ENCODE measurements at places on chromosomes 5 and 9.

GRCh38 chr5:169044962-169045361 is 256.0 kb downstream of the SLIT3 start:
- DNase-seq: no peak

GRCh38 chr9:87663556-87663955 is 62.4 kb upstream of the CTSL start:
- DNase-seq: no peak

GRCh38 chr9:70519912-70520724 is 105.7 kb upstream of the KLF9 start:
- no peak for DNase-seq

DNA sequence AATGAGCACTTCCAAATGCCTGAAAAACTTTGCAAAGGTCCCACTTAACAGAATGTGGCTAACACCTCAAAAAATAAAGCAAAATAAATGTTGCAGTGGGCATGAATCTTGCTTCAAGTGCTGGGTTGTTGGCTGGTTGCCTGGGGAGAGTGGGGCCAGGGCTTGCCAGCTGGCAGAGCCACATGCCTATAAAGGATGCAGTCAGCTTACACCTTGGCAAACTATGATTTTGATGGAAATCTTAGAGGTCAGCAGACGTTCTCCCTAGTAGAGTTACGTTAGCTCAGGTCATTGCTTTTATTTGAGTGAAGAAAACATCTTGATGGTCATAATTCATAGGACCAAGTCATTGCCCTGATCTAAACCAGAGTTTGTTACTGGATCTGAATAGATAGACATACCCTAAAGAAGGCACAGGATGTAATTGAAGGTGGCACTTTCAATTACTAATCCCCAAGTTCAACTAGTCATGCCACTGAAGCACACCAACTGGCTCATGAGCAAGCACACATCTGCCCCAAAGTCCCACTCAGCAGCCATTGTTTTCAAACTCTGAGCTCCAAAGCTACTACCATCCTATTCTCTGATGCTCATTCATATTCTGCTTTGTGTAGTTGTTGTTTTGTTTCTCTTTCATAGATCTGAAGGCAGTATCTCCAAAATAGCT is 51.2 kb upstream of the ZSWIM6 start:
- no peak for DNase-seq

- no peak for DNase-seq
Measured at GRCh38 chr5:123997462-123998215, 485.7 kb downstream of the CSNK1G3 start.

DNA sequence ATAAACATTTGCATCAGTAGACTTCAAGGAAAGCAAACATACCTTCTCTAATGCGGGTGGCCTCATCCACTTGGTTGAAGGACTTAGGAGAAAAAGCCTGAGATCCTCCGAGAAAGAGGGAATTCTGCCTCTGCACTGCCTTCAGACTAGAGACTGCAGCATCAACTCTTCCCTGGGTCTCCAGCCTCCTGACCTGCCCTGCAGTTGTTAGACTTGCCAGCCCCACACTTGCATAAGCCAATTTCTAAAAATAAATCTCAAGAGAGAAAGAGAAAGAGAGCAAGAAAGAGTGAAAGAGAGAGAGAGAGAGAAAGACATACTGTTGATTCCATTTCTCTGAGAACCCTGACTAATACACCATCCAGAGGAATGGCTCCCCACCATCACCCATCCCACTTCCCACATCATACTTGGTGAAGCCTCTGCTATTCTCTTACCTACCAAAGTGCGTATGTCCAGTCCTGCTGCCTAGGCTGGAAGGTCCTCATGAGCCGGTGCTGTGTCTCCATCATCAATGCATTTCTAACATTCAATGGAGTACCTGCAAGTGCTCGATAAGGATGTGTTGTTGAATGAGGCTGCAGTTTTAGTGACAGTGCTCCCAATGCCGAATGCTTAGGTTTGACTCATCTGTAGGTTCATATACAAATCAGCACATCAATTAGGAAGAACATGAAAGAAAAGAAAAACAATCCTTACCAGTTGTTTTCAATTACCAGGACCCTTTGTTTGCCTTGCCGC is 35.1 kb downstream of the ZNF622 start:
- no peak for DNase-seq

- no peak for DNase-seq
Measured at GRCh38 chr5:1060535-1060981, 51.3 kb downstream of the SLC12A7 start.

- DNase-seq: no peak
Measured at GRCh38 chr5:103356350-103357091, 98.0 kb downstream of the MACIR start.

DNA sequence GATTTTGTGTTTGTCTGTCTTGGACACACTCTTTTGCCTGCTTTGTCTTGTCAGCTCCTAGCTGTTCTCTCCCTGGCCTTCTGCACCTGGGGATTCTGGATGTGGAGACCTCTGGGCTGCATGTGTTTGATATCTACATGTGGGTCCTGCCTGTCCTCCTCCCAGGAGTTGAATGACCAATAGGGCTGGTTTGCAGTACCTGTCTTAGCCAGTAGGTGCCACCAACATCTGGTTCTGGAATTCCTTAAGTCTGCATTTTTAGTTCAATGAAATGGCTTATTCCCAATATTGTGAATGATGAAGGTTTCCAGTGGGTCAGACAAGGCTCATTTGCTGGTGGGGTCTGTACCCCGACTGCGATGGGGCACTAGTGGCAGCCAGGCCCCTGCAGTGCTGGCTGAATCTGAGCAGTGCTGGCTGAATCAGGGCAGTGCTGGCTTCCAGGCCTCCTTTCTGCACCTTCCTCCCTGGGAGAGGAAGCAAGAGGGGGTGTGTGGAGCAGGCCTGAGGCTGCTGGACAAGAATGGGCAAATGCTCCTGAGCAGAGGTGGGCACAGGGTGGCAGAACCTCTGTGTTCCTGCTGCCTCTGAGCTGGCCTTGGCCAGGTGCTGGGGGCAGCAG is 73.3 kb downstream of the RXRA start:
- no peak for DNase-seq

GRCh38 chr9:111066468-111066867 is 28.2 kb upstream of the LPAR1 start:
- DNase-seq: no peak

DNA sequence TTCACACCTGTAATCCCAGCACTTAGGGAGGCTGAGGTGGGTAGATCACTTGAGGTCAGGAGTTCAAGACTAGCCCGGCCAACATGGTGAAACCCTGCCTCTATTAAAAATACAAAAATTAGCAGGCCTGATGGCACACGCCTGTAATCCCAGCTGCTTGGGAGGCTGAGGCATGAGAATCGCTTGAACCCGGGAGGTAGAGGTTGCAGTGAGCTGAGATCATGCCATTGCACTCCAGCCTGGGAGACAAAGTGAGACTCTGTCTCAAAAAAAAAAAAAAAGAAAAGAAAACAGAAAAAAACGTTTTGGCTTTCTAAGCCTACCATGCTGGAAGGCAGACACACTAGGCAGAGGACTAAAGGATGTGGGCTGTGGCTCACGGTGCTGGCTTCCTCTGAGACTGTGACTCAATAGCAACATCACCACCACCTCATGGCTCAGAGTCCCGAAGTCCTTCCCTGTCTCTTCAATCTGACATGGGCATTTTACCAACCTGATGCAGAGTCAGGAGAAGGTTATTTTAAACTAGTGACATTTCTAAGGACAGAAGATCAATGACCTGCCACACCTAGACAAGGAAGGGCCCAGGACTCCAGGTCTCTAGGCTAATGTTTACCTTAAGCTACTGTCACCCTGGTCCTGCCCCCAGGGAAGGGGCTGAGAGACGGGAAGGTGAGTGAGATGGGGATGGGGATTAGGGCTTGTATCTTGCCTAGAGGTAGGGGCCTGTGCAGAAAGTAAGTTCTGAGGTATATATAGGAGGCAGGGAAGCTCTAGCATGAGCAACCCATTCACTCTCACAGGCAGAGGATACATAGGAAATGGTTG is 3.7 kb downstream of the ECSCR start:
- no peak for DNase-seq

GRCh38 chr9:98906273-98907040 is 37.2 kb upstream of the COL15A1 start:
- no peak for DNase-seq

DNA sequence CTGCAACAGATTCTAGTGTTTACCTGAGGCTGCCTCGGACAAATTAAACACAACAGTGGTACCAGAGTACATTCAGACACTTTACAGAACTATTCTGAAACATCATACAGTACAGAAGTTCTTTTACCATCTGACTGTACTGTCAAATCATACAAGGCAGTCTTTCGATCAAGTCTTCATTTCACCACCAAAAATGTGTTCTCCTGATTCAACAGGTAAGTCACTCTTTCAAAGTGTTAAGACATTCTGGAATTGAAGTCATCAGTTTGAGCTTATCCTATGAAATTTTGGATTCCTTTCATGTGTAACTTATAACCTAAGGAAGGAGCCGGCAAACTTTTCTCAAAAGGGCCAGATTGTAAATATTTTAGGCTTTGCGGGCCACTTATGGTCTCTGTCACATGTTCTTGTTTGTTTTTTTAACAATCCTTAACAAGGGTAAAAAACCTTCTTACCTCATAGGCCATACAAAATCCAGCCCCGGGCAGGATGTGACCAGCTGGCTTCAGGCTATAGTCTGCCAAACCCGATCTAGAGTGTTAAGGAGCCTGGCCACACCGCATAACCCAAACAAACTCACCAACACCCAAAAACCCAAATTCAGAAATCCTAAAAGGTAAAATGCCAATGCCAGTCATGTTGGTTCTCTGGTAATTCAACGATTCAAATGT is 151.6 kb downstream of the DENND1A start:
- DNase-seq: no peak

DNA sequence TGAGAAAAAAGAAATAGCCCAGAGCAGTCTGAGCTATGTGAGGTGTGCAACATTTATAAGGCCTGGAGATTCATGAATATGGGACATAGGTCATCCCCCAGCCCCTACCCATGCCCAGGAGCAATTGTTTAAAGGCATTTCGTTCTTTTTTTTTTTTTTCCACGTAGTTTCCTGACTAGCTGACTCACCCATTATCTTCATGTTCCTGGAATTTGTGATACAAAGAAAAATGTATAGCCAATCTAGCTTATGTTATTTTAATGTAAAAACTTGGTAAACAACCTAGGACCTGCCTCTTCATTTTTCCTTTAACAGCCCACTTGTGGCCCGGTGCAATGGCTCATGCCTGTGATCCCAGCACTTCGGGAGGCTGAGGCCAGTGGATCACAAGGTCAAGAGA is 81.3 kb downstream of the OSTF1 start:
- DNase-seq: no peak

DNA sequence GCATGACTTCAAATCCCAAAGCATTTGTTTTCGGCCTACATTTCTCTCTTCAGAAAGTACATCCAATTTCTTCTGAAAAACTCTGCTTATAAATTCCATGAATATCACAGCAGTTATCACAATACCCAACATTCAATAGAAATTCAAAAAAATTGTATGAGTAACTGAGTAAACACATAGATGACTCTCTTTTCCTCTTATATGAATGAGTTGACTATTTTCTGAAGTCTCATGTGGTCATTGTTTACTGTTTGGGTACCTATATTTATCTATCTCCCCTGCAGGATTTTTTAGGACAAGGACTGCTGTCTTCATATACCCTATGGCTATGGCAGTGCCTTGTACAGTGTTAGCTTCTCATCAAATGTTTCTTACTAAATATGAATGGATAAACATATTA is 157.1 kb downstream of the HTR1A start:
- DNase-seq: no peak

- DNase-seq: no peak
Measured at GRCh38 chr5:170421826-170422225, 32.7 kb upstream of the KCNMB1 start.

DNA sequence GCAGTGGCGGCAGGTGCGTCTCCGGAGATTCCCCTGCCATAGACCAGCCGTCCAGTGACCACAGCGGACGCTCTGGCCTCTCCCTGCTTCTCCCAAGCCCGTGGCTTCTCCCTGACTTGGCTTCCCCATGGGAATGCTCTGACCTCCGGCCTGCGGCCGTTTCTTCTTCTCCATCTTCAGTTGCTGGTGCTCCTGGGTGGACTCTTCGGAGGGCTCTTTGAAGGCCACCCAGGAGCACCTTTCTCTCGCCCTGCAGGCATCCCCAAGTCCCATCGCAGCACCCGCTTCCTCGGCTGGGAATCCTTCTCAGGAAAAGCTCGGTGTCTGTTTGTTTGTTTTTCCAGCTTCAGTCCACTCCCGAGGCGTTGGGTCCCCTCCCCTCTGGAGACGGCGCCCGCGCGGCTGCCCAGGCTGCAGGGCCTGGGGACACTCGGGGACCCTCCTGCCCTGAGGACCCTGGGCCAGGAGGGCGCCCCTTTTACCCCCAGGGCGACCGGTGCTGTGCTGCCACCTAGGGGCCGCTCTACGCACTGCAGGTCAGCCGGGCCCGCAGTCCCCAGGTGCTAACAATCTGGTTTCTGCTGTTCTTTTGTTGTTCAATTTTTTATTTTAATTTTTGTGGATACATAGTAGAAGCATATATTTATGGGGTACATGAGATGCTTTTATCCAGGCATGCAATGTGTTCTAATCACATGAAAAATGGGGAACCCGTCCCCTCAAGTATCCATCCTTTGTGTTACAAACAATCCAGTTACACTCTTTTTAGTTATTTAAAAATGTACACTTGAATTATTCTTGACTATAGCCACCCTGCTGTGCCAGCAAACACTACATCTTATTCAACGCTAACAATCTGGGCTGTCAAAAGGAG is 197.9 kb upstream of the ADAMTS16 start:
- DNase-seq: peak; percentile 75

DNA sequence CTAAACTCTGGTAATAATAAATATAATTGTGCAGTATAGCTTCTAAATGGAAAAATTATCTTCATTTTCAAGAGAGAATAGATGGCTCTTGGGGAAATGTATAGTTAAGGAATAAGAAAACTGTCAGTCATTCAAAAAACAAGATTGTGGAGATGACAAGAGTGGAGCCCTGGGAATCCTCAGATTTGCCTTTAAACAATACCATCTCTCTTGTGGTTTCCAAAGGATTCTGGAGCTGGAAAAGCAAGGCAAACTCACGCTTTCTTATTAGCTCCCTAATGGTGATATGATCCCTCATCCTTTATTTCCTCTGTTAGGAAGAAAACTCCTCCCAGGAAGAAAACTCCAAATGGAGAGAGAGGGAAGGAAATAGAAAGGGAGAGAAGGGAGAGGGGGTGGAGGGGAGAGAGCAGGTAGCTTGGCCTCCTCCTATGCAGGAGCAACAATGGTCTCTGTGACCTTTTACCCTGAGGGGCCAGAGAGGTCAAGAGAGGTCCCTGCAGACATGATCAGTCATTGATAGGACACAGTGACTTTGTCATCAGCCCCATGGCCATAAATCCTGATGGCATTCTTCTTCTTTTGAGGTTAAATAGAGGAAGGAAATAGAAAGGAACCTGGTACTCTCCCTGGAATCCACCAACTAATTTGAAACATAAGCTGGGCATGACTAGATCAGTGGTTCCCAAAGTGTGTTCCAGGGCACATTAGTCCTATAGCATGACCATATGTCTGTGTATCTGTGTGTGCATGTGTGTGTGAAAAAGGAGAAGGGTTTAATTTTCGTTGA is 312.2 kb downstream of the ARRDC3 start:
- no peak for DNase-seq

All from WTC11 (cell line).